Central memory CD8-positive, alpha-beta T cell (primary cell): ENCODE measurements at places on chromosomes 13 and 19.

DNA sequence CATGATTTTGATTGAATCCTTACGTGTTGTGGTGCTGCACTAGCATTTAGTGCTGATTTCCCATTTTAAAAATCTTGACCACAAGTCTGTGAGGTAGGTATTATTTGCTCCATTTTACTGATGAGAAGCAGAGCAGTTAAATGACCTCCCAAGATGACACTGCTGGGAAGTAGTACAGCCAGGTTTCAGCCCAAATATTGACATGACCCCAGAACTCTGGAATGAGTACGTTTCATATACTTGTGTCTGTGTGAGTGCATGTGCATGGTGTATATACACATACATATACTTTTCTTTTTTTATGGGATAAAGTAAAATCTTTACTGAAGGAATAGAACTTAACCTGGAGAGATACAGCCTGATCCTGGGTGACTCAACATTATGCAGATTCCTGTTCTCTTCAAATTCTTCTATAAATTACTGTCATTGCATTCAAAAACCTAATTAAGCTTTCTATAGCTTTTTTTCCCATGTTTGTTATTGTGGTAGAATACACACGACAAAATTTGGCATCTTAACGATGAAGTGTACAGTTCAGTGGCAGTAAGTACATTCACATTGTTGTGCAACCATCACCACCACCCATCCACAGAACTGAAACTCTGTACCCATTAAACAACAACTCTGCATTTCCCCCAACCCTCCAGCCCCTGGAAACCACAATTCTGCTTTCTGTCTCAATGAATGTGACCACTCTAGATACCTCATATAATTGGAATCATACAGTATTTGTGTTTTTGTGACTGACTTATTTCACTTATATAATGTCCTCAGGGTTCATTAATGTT lies 311.9 kb downstream of the MTUS2 start:
- H3K36me3 ChIP-seq: no peaks in the 10 kb centered on the region
- no peaks in the 10 kb centered on the region for H3K4me1 ChIP-seq
- H3K27ac ChIP-seq: no peak overlapping the region
- no peak for DNase-seq
- H3K4me3 ChIP-seq: no peak overlapping the region
- H3K27me3 ChIP-seq: no peaks in the 10 kb centered on the region

- peaks cover 22% of the 10 kb centered on the region for H3K4me1 ChIP-seq
- no peaks in the 10 kb centered on the region for H3K27me3 ChIP-seq
- H3K27ac ChIP-seq: no peak overlapping the region
- no peak for DNase-seq
- H3K4me3 ChIP-seq: peak overlapping the region; percentile 83
Measured at GRCh38 chr19:17555929-17556813, 722 bp downstream of the COLGALT1 start.

GRCh38 chr19:49017666-49018351 lies 918 bp upstream of the LHB start:
- DNase-seq: peak; percentile 57
- H3K27ac ChIP-seq: peak overlapping the region; percentile 7
- H3K36me3 ChIP-seq: peaks cover 8% of the 10 kb centered on the region
- no peaks in the 10 kb centered on the region for H3K27me3 ChIP-seq
- H3K4me3 ChIP-seq: peak overlapping the region; percentile 85

- no peak for DNase-seq
- H3K36me3 ChIP-seq: no peaks in the 10 kb centered on the region
- no peak overlapping the region for H3K4me3 ChIP-seq
- H3K27ac ChIP-seq: no peak overlapping the region
- H3K27me3 ChIP-seq: no peaks in the 10 kb centered on the region
Measured at GRCh38 chr13:48662226-48662625, 8.5 kb downstream of the CYSLTR2 start.

GRCh38 chr19:33752018-33752800 lies 44.5 kb upstream of the KCTD15 start:
- H3K27ac ChIP-seq: no peak overlapping the region
- no peaks in the 10 kb centered on the region for H3K36me3 ChIP-seq
- peaks cover 46% of the 10 kb centered on the region for H3K27me3 ChIP-seq

DNA sequence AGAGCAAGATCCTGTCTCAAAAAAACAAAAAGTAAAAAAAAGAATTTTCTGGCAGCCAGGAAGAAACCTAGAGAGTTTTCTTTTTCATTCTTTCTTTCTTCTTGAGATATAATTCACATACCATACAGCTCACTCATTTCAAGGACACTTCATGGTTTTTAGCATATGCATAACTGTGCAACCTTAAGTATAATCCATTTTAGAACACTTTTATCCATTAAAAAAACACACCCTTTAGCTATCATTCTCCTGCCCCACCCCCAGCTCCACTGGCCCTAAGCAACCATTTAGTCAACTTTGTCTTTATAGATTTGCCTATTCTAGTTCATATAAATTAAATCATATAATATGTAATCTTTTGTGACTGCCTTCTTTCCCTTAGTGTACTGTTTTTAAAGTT lies 8.1 kb upstream of the IPO5 start:
- no peak for DNase-seq
- H3K4me1 ChIP-seq: no peaks in the 10 kb centered on the region
- H3K36me3 ChIP-seq: peaks cover 1% of the 10 kb centered on the region
- H3K4me3 ChIP-seq: no peak overlapping the region
- no peak overlapping the region for H3K27ac ChIP-seq
- peaks cover 8% of the 10 kb centered on the region for H3K27me3 ChIP-seq

- H3K4me3 ChIP-seq: no peak overlapping the region
- peaks cover 3% of the 10 kb centered on the region for H3K36me3 ChIP-seq
- no peaks in the 10 kb centered on the region for H3K4me1 ChIP-seq
- peaks cover 38% of the 10 kb centered on the region for H3K27me3 ChIP-seq
- DNase-seq: no peak
Measured at GRCh38 chr13:43286751-43287150, 263.4 kb downstream of the DNAJC15 start.

- H3K4me3 ChIP-seq: peak overlapping the region; percentile 97
- peaks cover 22% of the 10 kb centered on the region for H3K36me3 ChIP-seq
- peak overlapping the region; percentile 29 for H3K27ac ChIP-seq
- DNase-seq: no peak
Measured at GRCh38 chr19:1860042-1860775, 3.2 kb downstream of the KLF16 start.

GRCh38 chr13:95579303-95579702 lies 26.8 kb downstream of the CLDN10 start:
- DNase-seq: no peak
- H3K36me3 ChIP-seq: no peaks in the 10 kb centered on the region
- no peak overlapping the region for H3K27ac ChIP-seq
- no peaks in the 10 kb centered on the region for H3K4me1 ChIP-seq
- peaks cover 28% of the 10 kb centered on the region for H3K27me3 ChIP-seq

- no peak overlapping the region for H3K4me3 ChIP-seq
- no peak for DNase-seq
- no peaks in the 10 kb centered on the region for H3K36me3 ChIP-seq
- H3K27me3 ChIP-seq: peaks cover 47% of the 10 kb centered on the region
- H3K4me1 ChIP-seq: no peaks in the 10 kb centered on the region
Measured at GRCh38 chr13:29707876-29708543, 112.5 kb upstream of the SLC7A1 start.

DNA sequence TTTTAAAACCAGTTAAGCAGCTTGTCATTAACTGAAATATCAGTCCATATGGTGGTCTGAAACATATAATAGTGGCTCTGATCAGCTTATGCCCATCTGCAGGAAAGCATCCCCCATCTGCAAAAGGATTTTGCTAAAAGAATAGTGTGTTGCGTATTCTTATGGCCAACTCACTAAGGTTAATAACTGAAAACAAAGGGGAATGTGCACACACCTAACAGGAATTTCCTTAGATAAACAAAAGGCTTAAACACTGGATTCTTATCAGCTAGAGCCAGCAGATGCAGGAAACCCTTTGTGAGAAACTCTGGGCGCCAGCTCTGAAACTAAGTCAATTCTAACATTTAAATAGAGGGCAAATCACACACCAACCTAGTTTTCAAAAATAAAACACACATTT lies 22.1 kb downstream of the VPS36 start:
- peaks cover 48% of the 10 kb centered on the region for H3K36me3 ChIP-seq
- no peak overlapping the region for H3K4me3 ChIP-seq
- no peak for DNase-seq
- no peaks in the 10 kb centered on the region for H3K27me3 ChIP-seq
- H3K27ac ChIP-seq: no peak overlapping the region

DNA sequence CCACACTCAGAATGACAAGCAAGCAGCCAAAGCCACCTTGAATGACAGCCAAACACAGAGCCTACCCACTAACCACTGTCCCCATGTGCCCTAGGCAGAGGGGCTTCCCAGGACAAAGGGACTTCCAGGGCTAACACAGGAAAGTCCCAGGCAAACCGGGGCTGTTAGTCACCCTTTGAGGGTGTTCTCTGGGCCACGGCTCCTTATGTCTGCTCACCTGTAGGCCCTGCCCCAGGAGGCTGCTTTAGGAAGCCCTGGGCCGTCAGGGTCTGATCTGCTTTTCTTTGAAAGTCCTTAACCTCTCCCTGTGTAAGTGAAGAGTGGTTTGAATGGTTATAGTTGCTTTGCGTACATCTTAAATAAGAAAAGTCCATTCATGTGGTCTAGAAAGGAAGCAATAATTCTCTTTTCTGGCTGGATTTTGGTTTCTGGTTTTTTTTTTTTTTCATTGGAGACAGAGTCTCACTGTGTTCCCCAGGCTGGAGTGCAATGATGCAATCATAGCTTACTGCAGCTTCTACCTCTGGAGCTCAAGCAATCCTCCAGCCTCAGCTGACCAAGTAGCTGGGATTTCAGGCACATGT lies 161.4 kb downstream of the EFNB2 start:
- no peak overlapping the region for H3K27ac ChIP-seq
- H3K4me3 ChIP-seq: no peak overlapping the region
- no peak for DNase-seq
- H3K27me3 ChIP-seq: peaks cover 8% of the 10 kb centered on the region
- peaks cover 5% of the 10 kb centered on the region for H3K36me3 ChIP-seq
- H3K4me1 ChIP-seq: no peaks in the 10 kb centered on the region

- H3K4me3 ChIP-seq: no peak overlapping the region
- DNase-seq: no peak
- no peak overlapping the region for H3K27ac ChIP-seq
- no peaks in the 10 kb centered on the region for H3K4me1 ChIP-seq
- H3K36me3 ChIP-seq: no peaks in the 10 kb centered on the region
- H3K27me3 ChIP-seq: peaks cover 34% of the 10 kb centered on the region
Measured at GRCh38 chr13:106660746-106661625, 93.0 kb upstream of the ARGLU1 start.

DNA sequence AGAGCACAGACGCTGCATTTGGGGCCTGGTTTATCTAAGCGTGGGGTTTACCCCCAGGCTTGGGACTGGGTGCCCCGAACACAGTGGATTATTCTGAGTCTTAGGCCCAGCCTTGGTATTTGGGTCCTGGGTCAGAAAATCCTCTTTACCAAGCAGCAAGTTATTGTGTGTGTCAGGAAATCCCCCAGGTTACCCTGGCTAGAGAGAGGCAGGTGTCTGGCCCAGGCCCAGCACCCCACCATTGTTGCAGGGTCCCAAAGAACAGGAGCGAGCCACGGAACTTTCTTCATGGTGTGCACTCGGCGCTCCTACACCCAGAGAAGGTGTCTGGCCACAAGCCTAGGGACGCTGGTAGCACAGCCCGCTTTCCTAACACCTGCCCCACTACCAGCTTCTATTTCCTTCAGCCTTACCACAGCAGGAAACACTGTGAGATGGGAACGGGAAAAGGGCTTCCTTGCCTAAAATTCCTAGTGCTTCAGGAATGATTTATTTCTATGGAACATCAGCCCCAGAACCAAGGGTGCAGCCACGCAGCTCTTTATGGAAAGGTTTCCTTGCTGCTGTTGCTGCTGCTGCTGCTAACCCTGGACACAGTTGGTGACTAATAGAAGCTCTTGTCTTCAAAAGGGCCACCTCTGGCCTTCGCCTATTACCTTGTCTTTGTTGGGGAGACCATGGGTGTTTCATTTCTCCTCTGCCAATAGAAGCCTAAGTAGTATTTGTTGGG lies 7.4 kb upstream of the CDX2 start:
- no peak overlapping the region for H3K27ac ChIP-seq
- no peak overlapping the region for H3K4me3 ChIP-seq
- H3K27me3 ChIP-seq: peaks cover 94% of the 10 kb centered on the region
- H3K4me1 ChIP-seq: peaks cover 14% of the 10 kb centered on the region

DNA sequence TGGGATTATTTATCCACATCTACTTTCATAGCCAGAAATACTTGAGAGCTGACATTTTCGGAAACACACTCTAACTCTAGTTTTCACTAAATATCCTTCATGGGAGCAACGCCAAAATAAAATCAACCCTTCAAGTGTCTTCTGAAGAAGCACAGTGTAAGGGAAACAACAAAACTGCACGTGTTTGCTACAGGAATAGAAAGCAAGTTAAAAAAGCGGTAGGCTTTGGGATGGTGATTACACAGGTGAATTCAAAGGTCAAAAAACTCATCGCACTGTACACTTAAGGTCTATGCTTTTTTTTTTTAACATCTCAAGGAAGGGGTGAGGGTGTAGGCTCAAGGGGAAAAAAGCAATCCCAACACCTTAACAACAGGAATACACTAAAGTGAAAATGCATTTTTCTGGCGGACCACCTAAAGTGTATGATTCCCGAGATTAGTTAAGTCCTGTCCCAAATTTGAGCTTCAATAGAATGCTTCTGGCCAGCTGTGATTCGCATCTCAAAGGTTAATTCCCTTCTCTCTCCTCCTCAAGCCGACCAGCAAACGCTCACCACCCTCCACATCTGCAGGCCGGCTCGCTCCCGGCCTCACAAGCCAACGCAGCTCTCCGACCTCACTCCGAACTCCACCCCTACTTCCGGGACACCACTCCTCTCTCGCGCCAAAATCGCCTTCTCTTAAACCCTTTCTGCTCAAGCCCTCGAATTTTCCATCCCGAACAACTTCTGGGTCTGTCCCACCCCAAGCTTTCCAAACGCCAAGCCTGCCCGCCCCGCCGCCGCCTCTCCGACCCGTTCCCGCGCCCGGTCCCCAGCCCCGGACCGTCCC lies 1.1 kb downstream of the ARGLU1 start:
- H3K27me3 ChIP-seq: no peaks in the 10 kb centered on the region
- peak overlapping the region; percentile 97 for H3K4me3 ChIP-seq
- H3K4me1 ChIP-seq: peaks cover 66% of the 10 kb centered on the region
- peak overlapping the region; percentile 95 for H3K27ac ChIP-seq
- peak; percentile 15 for DNase-seq

DNA sequence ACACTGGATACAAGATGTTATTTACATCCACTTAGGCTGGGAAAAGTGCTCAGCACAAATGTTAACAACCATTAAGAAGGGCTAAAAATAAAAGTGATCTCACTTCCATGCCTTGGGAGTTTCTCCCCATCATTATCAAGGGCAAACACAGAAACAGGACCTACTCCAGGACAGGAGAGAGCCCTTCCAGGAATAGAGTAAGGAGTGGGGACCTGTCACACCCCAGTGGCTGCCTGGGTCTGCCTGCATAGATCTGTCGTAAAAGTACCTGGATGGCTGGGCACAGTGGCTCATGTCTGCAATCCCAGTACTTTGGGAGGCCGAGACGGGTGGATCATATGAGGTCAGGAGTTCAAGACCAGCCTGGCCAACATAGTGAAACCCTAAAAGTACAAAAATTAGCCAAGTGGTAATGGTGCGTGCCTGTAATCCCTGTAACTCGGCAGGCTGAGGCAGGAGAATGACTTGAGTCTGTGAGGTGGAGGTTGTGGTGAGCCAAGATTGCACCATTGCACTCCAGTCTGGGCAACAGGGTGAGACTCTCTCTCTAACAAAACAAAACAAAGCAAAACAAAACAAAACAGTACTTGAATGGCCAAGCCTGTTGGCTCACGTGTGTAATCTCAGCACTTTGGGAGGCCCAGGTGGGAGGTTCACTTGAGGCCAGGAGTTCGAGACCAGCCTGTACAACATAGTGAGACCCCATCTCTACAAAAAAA lies 5.6 kb downstream of the ATP8A2 start:
- H3K27ac ChIP-seq: no peak overlapping the region
- no peak for DNase-seq
- no peaks in the 10 kb centered on the region for H3K36me3 ChIP-seq
- H3K4me1 ChIP-seq: no peaks in the 10 kb centered on the region
- H3K4me3 ChIP-seq: no peak overlapping the region
